ENCODE measurements at places on chromosomes 2 and 18. TPM values are rescaled to one million over a fixed set of nuclear protein-coding genes. Genes with fewer than 3 reads are reported as not detected.

- H3K27me3 ChIP-seq, result no peaks in the 10 kb centered on the region
- H3K4me3 ChIP-seq, result no peak overlapping the region
- no peak overlapping the region for H3K27ac ChIP-seq
- no peak for DNase-seq
- H3K36me3 ChIP-seq, result no peaks in the 10 kb centered on the region
- no peaks in the 10 kb centered on the region for H3K4me1 ChIP-seq
Observed at GRCh38 chr2:72116081-72116533, 31.6 kb downstream of the CYP26B1 start.

DNA sequence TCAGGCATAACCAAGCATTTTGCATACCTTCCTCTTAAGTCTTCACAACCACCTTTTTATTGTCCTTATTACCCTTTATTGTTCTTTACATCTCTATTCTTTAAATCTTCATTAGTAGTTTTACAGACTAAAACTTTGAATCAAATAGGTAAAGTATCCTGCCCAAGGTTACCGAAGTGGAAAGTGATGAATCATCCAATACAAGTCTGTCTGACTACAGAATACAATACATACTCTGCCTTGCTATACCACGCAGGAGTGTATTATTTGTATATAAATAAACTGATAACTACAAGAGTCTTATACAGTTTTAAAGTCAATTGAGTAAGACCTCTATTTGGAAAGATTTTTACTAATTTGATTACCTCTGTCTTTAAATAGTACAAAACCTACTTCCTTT is 196.0 kb downstream of the ZEB2 start:
- no peaks in the 10 kb centered on the region for H3K36me3 ChIP-seq
- H3K27ac ChIP-seq, result peak overlapping the region; percentile 62
- peaks cover 12% of the 10 kb centered on the region for H3K4me1 ChIP-seq
- no peak for DNase-seq
- H3K27me3 ChIP-seq, result no peaks in the 10 kb centered on the region
- H3K4me3 ChIP-seq, result no peak overlapping the region

TM4SF20 gene
- polyA plus RNA-seq, result not detected

- peaks cover 40% of the 10 kb centered on the region for H3K4me1 ChIP-seq
- H3K27me3 ChIP-seq, result no peaks in the 10 kb centered on the region
- H3K27ac ChIP-seq, result peak overlapping the region; percentile 57
- H3K4me3 ChIP-seq, result no peak overlapping the region
- H3K36me3 ChIP-seq, result no peaks in the 10 kb centered on the region
- no peak for DNase-seq
Observed at GRCh38 chr18:8614875-8615274, 5.6 kb downstream of the RAB12 start.

DNA sequence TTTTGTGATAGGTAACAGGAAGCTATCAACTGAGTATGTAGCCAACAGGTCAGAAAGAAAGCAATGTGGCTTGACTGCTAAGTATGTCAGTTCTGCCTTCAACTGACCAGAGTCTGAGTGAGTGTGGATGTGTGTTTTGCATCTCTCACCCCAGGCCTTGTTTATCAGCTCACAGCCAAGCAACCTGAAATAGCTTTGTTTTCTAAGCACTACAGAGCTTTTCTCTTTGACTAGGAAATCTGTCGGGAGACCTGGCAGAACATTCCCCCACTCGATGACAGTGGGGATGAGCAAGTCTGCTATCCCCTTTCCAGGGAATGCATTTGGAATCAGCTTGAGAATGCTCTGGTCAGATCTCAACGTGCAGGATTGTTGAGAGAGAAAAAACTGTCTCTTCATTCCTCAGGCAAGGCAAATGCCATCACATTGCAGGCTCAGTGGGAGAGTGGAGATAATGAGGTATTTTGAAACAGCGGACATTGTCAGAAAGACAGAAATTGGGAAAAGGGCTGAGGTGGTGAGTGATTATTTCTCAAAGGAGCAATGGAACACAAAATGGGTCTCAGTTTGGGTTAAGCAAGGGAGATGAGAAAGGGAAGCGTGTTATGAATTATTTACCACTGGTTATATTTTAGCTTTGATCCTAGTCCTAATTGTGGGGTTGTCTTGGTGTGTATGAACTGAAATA is 233.8 kb upstream of the PIK3C3 start:
- DNase-seq, result no peak
- H3K27me3 ChIP-seq, result no peaks in the 10 kb centered on the region

DNA sequence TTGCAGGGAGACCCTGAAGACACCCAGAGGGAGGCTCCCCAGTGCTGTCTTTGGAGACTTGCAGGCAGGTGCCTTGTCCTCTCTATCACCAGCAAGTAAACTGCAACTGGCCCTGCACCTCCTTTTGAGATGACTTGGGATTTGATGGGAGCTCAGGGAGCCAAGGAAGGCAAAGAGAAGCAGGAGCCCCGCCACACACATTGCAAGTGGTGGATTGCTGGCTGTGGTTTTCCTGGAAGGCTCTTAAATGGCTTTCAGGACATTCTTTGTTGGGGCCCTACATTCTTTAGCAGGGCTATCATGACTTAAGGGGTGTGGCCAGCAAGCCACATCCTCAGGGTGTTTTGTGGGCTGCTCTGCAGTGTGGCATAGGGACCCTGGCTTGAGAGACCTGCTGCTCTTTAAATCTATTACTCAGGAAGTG is 39.9 kb upstream of the CDC42EP3 start:
- H3K36me3 ChIP-seq, result no peaks in the 10 kb centered on the region
- no peaks in the 10 kb centered on the region for H3K27me3 ChIP-seq
- H3K27ac ChIP-seq, result no peak overlapping the region
- H3K4me1 ChIP-seq, result no peaks in the 10 kb centered on the region
- H3K4me3 ChIP-seq, result no peak overlapping the region

CREB1 gene
- polyA plus RNA-seq, result 5.5 TPM

GRCh38 chr2:118340103-118340502 is 251.8 kb downstream of the INSIG2 start:
- H3K27ac ChIP-seq, result no peak overlapping the region
- no peaks in the 10 kb centered on the region for H3K4me1 ChIP-seq
- no peaks in the 10 kb centered on the region for H3K36me3 ChIP-seq
- no peak overlapping the region for H3K4me3 ChIP-seq
- DNase-seq, result no peak

POLR1B gene
- polyA plus RNA-seq, result 3.5 TPM

ATG9A gene
- 79.4 TPM for polyA plus RNA-seq

- no peaks in the 10 kb centered on the region for H3K36me3 ChIP-seq
- H3K4me3 ChIP-seq, result no peak overlapping the region
- no peak overlapping the region for H3K27ac ChIP-seq
- no peaks in the 10 kb centered on the region for H3K27me3 ChIP-seq
Observed at GRCh38 chr2:157587576-157587975, 41.1 kb downstream of the ACVR1C start.

- H3K27ac ChIP-seq, result peak overlapping the region; percentile 26
- H3K4me1 ChIP-seq, result peaks cover 11% of the 10 kb centered on the region
- H3K27me3 ChIP-seq, result no peaks in the 10 kb centered on the region
- DNase-seq, result no peak
- no peak overlapping the region for H3K4me3 ChIP-seq
Observed at GRCh38 chr2:38131676-38132075, 55.7 kb upstream of the CYP1B1 start.

- H3K27ac ChIP-seq, result no peak overlapping the region
- no peaks in the 10 kb centered on the region for H3K4me1 ChIP-seq
- peak; percentile 8 for DNase-seq
Observed at GRCh38 chr2:23703583-23704385, 223.1 kb downstream of the ATAD2B start.

CD207 gene
- polyA plus RNA-seq, result 0.03 TPM

RASGRP3 gene
- polyA plus RNA-seq, result 14.9 TPM

- H3K4me3 ChIP-seq, result no peak overlapping the region
- no peaks in the 10 kb centered on the region for H3K4me1 ChIP-seq
- no peak overlapping the region for H3K27ac ChIP-seq
- H3K27me3 ChIP-seq, result no peaks in the 10 kb centered on the region
- no peaks in the 10 kb centered on the region for H3K36me3 ChIP-seq
Observed at GRCh38 chr2:20164734-20165478, 60.0 kb downstream of the SDC1 start.

EFR3B gene
- polyA plus RNA-seq, result 1.3 TPM

ST8SIA3 gene
- not detected for polyA plus RNA-seq

CREG2 gene
- not detected for polyA plus RNA-seq

- no peak overlapping the region for H3K4me3 ChIP-seq
- H3K36me3 ChIP-seq, result peaks cover 91% of the 10 kb centered on the region
- H3K27me3 ChIP-seq, result no peaks in the 10 kb centered on the region
- H3K4me1 ChIP-seq, result no peaks in the 10 kb centered on the region
- H3K27ac ChIP-seq, result no peak overlapping the region
Observed at GRCh38 chr2:38835990-38836389, 39.7 kb downstream of the DHX57 start.
